ENCODE measurements at places on chromosomes 3 and 15. TPM values are rescaled to one million over a fixed set of nuclear protein-coding genes. Genes with fewer than 3 reads are reported as not detected.

DNA sequence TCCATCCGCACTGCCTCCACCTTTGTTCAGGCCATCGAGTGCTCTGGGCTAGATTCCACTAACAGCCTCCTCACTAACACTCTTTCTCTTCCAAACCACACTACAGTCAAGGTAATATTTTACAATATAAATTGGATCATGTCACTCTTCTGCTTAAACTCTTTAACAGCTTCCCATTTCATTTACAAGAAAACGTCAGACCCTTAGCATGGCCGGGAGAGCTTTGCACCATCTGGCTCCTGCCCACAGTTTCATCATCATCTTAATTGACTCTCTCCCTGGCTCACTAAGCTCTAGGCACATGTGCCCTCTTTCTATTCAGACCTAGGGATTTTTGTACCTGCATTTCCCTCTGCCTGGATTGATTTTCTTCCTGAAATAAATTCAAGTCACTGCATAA, 354.7 kb downstream of the FGF12 start:
- DNase-seq, result no peak

DNA sequence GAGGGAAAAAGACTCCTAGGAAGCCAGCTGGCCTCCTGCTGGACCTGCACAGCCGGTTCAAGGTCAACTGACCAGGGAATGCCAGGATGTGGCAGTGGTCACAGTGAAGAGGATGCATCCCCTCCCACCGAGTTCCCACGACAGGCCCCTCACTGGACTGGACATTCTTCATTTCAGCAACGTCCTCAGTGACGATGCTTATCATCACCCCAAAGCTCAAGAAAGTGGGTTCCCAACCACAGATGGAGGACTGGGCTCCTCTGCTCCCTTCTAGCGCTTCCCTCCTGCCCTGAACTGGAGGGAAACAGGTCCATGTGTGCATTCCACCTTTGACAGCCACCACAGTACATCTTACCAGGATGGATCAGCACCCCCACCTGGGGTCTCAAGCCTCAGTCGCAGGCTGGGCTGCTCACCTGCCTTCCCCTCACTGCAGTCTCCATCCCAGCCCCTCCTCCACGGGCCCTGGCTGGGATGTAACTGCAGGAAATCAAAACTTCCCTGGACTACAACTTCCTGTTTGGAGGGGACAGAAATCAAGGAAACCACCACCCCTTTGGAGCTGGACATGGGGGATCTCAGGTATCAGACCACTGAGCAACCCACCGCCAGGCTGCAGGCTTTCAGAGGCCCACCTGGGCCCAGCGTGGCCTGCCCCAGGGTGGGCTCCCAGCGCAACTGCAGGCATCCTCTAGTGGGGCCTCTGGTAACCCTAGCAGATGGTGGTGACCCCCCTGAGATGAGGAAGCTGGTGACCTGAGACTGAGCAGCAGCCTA, 7.3 kb downstream of the CALML4 start:
- no peak for DNase-seq

- no peak for DNase-seq
Measured at GRCh38 chr15:35557012-35557411, 11.0 kb upstream of the DPH6 start.

The SLC24A5 gene
- not detected for total RNA-seq

The LMOD3 gene
- total RNA-seq, result not detected

The MFGE8 gene
- 229 TPM for total RNA-seq

Measured in naive thymus-derived CD8-positive, alpha-beta T cell (primary cell).